ENCODE measurements at places on chromosomes 16 and 17. TPM values are rescaled to one million over a fixed set of nuclear protein-coding genes. Genes with fewer than 3 reads are reported as not detected.

AOC3 gene
- 0.64 TPM for total RNA-seq

SLC47A2 gene
- not detected for total RNA-seq

SPATA32 gene
- total RNA-seq, result 0.39 TPM

KRTAP2-4 gene
- total RNA-seq, result not detected

PMFBP1 gene
- total RNA-seq, result 5.7 TPM

DNAAF8 gene
- 0.29 TPM for total RNA-seq

OTOP3 gene
- total RNA-seq, result not detected

CCL16 gene
- not detected for total RNA-seq

KIF19 gene
- total RNA-seq, result not detected

CPHXL2 gene
- total RNA-seq, result not detected

KRTAP9-4 gene
- not detected for total RNA-seq

ABAT gene
- total RNA-seq, result 12.6 TPM

KRTAP17-1 gene
- not detected for total RNA-seq

HOXB13 gene
- total RNA-seq, result not detected

OR1A1 gene
- not detected for total RNA-seq

TPSG1 gene
- not detected for total RNA-seq

KRT20 gene
- not detected for total RNA-seq

HAPSTR1 gene
- 77.0 TPM for total RNA-seq

METRNL gene
- total RNA-seq, result 10.7 TPM

MIF4GD gene
- 50.8 TPM for total RNA-seq

PITPNM3 gene
- 1.1 TPM for total RNA-seq

JPH3 gene
- not detected for total RNA-seq

HSDL1 gene
- 13.1 TPM for total RNA-seq

NACA2 gene
- total RNA-seq, result not detected

SLC5A10 gene
- total RNA-seq, result not detected

IL32 gene
- total RNA-seq, result 3.4 TPM

CFDP1 gene
- total RNA-seq, result 27.7 TPM

PTX4 gene
- total RNA-seq, result not detected

MED1 gene
- total RNA-seq, result 59.2 TPM

GRAP gene
- total RNA-seq, result 31.5 TPM

PRR35 gene
- total RNA-seq, result not detected

CIITA gene
- 401 TPM for total RNA-seq

TMEM114 gene
- total RNA-seq, result not detected

C17orf50 gene
- total RNA-seq, result not detected

NOTUM gene
- 0.22 TPM for total RNA-seq

ERAL1 gene
- 49.2 TPM for total RNA-seq

ZNF469 gene
- 4.2 TPM for total RNA-seq

P2RX5 gene
- 295 TPM for total RNA-seq

KNOP1 gene
- 19.0 TPM for total RNA-seq

ABCC11 gene
- not detected for total RNA-seq

MPV17L gene
- 0.55 TPM for total RNA-seq

FN3K gene
- total RNA-seq, result 0.44 TPM

PRSS22 gene
- not detected for total RNA-seq

TEX19 gene
- not detected for total RNA-seq

FAM222B gene
- 15.6 TPM for total RNA-seq

PDILT gene
- total RNA-seq, result not detected
